Progenitor cell of endocrine pancreas (in vitro differentiated cells): ENCODE measurements at places on chromosomes 7 and 10. TPM values are rescaled to one million over a fixed set of nuclear protein-coding genes. Genes with fewer than 3 reads are reported as not detected.

DNA sequence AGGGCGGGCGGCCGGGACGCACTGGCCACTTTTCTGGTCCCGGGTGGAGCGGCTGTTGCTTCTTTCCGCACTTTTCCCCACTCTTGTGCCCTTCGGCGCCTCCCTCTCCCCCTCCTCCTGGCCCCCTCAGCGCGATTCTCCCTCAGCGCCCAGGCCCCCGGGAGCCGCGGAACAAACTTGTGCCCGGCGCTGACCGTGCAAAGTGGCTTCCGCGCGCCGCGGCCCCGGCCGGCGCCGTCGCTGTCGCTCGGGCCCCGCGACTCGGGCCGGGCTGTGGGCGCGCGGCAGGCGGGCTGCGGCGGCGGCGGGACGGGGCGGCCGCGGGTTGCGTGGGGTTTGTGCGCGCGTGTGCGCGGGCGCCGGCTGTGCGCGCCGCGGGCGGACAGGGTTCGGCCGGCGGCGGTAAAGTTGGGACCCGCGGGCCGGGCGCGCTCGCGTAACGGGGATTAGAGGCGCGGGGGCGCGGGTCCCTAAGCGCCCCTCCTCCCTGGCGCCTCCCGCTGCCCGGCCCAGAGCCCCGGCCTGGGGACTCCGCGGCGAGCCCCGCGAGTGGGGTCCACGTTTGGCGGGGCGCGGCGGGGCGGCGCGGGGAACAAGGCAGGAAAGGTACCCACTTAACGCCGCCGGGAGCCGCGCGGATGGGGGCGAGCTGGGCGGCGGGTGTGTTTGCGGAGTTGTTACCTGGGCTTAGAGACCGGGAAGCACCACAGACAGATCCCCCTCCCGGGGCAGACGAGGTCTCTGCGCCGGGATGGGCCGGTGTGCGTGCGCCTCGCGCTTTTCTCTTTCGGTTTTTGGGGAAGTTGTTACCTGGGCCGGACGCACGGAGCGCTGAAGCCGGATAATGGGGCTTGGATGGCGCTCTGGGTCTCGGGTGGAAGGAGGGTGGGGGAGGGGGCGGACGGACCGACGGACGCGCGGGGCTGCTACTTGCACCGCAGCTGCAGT, 860 bp downstream of the ZEB1 start:
- H3K27ac ChIP-seq = no peak overlapping the region
- no peaks in the 10 kb centered on the region for H3K36me3 ChIP-seq
- H3K4me1 ChIP-seq = peaks cover 11% of the 10 kb centered on the region
- H3K27me3 ChIP-seq = peaks cover 55% of the 10 kb centered on the region

GRCh38 chr10:114374053-114374791, 30.1 kb downstream of the AFAP1L2 start:
- no peak overlapping the region for H3K4me3 ChIP-seq
- peaks cover 17% of the 10 kb centered on the region for H3K27me3 ChIP-seq
- no peak for DNase-seq
- no peaks in the 10 kb centered on the region for H3K36me3 ChIP-seq
- peaks cover 7% of the 10 kb centered on the region for H3K4me1 ChIP-seq

DNA sequence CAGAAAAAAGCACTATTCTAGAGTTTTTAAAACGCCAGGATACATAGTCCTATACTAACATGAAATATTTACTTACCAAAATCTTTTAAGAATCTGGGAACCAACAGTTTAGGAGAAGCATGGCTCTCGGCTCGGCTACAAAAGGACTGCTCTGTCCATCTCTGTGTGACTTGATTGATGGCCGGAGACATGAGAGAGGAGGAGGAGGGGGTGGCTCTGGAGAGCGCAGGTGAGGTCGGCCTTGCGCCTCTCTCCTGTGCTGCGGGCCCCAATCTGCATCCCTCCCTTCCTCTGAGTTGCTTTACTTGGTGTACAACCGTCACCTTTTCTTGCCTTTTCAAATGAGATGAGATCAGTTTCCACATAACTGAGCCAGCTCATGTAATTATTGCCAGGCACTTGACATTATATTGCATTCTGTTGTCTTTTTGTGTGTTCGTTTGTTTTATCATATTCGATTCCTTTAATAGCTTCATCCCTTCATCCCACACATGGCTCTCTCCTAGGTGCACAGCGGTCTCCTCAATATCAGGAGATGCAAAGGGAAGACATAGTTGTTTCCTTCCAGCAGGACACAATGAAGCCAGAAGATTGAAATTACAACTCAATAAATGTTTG, 87.8 kb upstream of the KLF6 start:
- H3K4me3 ChIP-seq = no peak overlapping the region
- no peaks in the 10 kb centered on the region for H3K27me3 ChIP-seq
- peaks cover 4% of the 10 kb centered on the region for H3K4me1 ChIP-seq

DNA sequence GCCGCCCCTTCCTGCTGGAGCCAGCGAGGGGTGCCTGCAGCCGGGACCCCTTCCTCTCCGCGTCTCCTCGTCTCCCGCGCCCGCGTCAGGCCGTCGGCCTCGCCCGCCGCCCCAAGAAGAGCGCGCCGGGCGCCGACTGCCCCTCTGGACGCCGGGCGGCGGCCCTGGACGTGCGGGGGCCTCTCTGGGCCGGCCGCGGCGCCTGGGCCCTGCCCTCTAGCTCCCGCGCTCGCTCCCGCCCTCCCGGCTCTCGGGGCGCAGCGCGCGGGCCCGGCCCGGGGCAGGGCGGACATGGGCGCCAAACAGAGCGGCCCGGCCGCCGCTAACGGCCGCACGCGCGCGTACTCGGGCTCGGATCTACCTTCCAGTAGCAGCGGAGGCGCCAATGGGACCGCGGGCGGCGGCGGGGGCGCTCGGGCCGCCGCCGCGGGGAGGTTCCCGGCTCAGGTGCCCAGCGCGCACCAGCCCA, 704 bp downstream of the ZNRF2 start:
- H3K27ac ChIP-seq = peak overlapping the region; percentile 91
- no peaks in the 10 kb centered on the region for H3K36me3 ChIP-seq
- H3K4me3 ChIP-seq = peak overlapping the region; percentile 73
- peaks cover 38% of the 10 kb centered on the region for H3K4me1 ChIP-seq
- H3K27me3 ChIP-seq = no peaks in the 10 kb centered on the region

DNA sequence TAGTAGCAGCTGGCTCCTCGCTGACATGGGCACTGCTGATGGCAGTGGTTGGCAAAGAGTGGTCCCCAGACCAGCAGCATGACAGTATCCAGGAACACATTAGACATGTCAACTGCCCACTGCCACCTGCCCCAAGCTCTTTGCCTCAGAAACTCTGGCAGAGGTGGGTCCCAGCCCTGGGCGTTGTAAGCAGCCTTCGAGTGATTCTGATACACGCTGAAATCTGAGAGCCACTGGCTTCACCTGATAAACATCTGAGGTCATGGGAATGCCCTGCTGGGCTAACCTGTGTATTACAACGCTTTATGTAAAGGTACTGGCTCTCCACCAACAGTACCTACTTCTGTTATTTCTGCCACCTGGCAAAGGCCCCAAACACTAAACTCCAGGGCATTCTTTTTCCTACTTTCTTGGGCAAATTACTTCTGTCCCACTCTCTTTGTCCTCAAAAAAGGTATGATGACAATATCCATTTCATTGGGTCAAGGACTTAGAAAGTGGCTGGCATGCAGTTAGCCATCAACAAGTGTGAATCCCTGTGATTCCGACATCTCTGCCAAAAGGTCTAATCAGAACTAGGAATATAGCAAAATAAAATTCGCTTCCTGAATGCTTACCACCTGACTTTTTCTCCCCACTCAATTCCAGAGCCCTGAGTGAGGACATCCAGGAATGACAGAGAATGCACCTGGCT, 9.2 kb downstream of the SGMS1 start:
- no peak for DNase-seq
- H3K27me3 ChIP-seq = no peaks in the 10 kb centered on the region
- peaks cover 41% of the 10 kb centered on the region for H3K4me1 ChIP-seq
- no peak overlapping the region for H3K27ac ChIP-seq
- no peaks in the 10 kb centered on the region for H3K36me3 ChIP-seq

DNA sequence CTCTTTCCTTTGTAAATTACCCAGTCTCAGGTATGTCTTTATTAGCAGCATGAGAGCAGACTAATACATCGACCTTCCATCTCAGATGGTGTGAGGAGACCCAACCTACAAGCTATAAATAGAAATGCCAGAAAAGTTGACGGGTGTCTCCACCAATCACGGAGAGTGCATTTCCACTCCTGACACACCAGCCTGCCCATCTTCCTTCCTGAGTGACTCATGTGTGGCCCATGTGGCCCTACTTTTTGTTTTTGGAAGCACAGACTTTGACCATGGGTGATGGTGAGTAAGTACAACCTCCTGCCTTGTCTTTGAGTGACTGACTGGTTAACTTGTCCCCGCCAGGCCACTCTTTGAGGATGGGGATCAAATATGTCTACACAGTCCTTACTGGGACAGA, 147.0 kb downstream of the OAT start:
- H3K27me3 ChIP-seq = peaks cover 10% of the 10 kb centered on the region
- no peak for DNase-seq
- no peaks in the 10 kb centered on the region for H3K36me3 ChIP-seq

DNA sequence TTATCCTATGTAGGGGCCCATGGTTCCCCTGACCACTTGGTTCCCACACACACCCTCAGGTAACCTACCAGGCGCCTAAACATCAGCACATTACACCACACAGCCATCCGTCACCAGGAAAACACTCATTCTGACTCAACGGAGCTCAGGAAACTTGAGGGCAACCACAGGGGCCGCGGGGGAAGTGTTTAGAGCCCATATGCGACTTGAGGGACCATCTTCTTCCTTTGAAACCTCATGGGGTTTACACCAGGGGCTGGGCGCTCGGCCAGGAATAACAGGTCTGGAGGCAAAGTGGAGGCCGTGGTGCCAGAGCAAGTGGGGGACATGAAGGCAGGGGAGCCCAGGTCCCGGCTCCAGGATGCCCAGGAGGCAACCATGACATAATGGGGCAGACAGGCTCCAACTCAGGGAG, 1.5 kb downstream of the STX1A start:
- H3K4me3 ChIP-seq = peak overlapping the region; percentile 66
- H3K27me3 ChIP-seq = peaks cover 9% of the 10 kb centered on the region
- peaks cover 21% of the 10 kb centered on the region for H3K4me1 ChIP-seq
- no peak for DNase-seq

LRRC61 gene
- total RNA-seq = 28.1 and 28.3 TPM in 2 replicates

AFAP1L2 gene
- 0.98 and 1.8 TPM in 2 replicates for total RNA-seq

UNCX gene
- total RNA-seq = not detected in 2 replicates
